ENCODE measurements at places on chromosomes 12 and 14. TPM values are rescaled to one million over a fixed set of nuclear protein-coding genes. Genes with fewer than 3 reads are reported as not detected.

STX2 gene
- 51.5 TPM for total RNA-seq

ZDHHC22 gene
- 0.40 TPM for total RNA-seq

GRCh38 chr14:99656171-99656570 lies 11.2 kb downstream of the HHIPL1 start:
- peaks cover 31% of the 10 kb centered on the region for H3K27me3 ChIP-seq
- H3K27ac ChIP-seq: no peak overlapping the region
- ATAC-seq: no peak
- H3K36me3 ChIP-seq: peaks cover 19% of the 10 kb centered on the region
- H3K4me3 ChIP-seq: no peak overlapping the region
- H3K4me1 ChIP-seq: peaks cover 5% of the 10 kb centered on the region

DNA sequence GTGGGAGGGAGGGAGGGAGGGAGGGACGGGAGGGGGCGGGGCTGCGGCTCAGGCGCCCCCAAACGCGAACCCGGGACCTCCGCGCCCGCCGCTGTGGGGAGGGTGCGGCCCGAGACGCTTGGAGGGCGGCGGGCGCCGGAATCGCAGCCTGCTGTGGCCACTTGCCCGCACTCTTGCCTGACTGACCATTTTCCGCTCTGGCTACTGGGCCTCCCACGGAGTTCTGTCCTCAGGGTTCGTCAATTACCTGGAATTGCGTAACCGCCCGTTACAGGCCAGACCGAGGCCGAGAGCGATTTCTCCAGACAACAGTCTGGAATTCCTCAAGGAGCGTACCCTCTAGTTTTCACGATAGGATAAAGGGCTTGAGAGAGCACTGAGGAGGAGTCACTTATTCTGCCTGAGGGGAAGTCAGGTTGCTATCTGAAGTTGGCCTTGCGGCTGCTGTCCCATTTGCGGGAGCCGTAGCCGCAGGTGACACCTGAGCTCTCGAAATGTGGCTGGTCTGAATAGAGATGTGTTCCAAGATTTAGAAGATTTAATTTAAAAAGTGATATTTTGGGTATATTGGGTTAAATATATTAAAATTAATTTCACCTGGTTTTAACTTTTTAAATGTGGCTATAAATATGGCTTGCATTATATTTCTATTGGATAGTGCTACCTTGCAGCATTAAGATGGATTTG lies 446 bp upstream of the ZNF641 start:
- H3K27ac ChIP-seq: peak overlapping the region; percentile 97
- peak; percentile 86 for ATAC-seq
- H3K36me3 ChIP-seq: peaks cover 18% of the 10 kb centered on the region
- H3K27me3 ChIP-seq: no peaks in the 10 kb centered on the region
- H3K4me3 ChIP-seq: peak overlapping the region; percentile 59

DNA sequence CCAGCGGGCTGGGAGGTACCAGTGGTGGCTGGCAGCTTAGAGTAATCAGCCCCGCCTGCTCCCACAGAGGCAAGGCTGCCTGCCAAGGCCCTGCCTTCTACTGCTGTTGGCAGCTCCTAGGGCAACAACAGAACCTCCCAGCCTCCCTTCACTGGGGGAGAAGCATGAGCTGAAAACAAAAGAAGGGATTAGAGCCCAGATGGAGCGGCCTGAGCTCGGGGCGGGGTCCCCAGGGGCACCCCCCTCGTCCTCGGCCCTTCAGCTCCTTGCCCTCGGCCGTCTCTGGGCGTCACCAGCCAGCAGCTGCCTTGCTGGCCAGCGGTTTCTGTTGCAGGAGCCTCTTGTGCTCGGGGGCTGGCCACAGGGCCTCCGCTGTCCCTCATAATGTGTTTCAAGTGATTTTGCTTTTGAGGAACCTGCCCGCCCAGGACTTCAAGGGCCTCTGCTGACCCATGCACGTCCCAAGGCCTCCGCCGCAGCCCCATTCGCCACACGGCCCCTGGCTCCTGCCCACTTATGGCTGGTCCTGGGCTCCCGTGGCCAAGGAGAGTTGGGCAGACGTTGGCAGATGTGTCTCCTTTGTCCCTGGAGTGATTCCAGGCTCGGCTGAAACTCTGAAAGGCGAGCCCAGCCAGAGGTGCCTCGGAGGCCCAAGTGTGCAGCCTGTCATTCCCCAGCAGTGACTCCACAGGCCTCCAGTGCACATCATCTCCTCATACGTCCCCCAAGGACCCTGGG lies 49.7 kb downstream of the PSMA6 start:
- peak overlapping the region; percentile 78 for H3K27ac ChIP-seq
- H3K4me3 ChIP-seq: peak overlapping the region; percentile 12
- ATAC-seq: peak; percentile 91
- H3K36me3 ChIP-seq: no peaks in the 10 kb centered on the region
- peaks cover 73% of the 10 kb centered on the region for H3K4me1 ChIP-seq
- no peaks in the 10 kb centered on the region for H3K27me3 ChIP-seq

DNA sequence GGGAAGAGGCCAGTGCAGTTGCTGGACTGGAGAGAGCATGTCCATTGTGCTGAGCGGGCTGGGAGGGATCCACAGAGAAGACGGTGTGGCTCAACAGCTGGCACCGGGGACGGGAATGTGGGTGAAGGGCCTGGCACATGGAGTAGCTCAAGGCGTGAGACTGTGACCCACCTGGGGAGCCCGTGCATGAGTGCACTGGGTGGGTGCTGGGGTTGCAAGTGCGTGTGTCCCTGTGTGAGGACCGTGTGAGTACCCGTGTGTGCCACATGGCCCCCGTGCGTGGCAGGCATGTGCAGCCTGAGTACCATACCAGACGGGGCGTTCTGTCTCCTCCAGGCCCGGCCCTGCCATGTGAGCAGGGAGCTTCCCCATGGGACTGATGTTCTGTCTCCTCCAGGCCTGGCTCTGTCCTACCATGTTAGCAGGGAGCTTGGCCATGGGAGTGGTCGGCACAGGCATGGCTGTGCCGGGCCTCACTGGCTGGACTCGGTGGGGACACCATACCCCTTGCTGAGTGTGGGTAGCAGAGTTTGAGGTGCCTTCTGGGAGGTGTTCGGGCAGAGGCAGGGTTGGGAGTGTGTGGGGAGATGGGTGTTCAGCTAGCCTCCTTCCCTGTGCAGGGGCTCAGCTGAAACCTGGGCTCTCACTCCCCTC lies 234.4 kb downstream of the TMEM121 start:
- no peaks in the 10 kb centered on the region for H3K4me1 ChIP-seq
- H3K27ac ChIP-seq: no peak overlapping the region
- H3K4me3 ChIP-seq: no peak overlapping the region
- H3K27me3 ChIP-seq: no peaks in the 10 kb centered on the region

IRAK3 gene
- total RNA-seq: 11.1 TPM

POTEM gene
- not detected for total RNA-seq

GALNT6 gene
- total RNA-seq: 3.5 TPM

CMA1 gene
- not detected for total RNA-seq

- no peak overlapping the region for H3K4me3 ChIP-seq
- no peaks in the 10 kb centered on the region for H3K4me1 ChIP-seq
- peak; percentile 93 for ATAC-seq
- peak overlapping the region; percentile 10 for H3K27ac ChIP-seq
Measured at GRCh38 chr12:125079648-125080645, 14.7 kb downstream of the AACS start.

DNA sequence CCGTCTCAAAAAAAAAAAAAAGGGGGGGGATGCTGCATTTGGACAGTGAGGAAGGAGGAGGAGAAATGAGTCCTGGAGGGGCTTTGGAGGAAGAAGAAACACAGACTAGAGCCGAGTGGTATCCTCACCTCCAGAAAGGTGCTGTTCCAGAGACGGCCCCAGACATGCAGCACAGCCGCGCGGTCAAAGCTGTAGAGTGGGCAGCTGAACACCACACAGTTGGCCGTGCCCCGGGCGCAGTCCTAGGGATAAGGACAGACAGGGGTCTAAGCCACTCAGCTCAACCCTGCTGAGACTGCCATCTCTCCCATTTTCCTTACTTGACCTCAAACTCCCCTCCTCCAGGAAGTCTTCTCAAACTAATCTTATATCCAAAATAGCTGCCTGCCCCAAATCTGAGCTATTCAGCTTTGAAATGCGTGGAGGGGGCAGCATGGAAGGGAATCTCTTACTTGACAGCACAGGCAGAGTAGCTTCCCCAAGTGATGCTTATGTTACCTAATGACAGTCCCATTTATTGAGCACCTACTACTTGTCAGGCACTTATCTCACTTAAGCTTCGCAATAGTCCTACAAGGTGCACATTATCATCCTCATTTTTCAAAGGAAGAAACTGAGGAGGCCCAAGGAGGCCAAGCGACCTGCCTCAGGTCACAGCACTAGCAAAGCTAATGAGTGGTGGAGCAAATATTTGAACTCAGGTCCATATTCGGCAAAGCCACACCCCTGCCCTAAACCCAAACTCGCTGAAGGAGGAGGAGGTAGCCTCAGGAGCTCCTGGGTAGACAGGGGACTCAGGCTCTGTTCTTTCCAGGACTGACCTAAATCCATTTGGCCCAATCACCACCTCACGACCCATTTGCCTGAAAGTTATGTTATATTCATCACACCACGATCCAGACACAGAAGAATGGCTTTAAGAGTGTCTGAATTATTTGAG lies 18.7 kb downstream of the ITGA7 start:
- no peaks in the 10 kb centered on the region for H3K27me3 ChIP-seq
- no peak overlapping the region for H3K4me3 ChIP-seq
- ATAC-seq: no peak
- no peaks in the 10 kb centered on the region for H3K4me1 ChIP-seq

- ATAC-seq: no peak
- no peaks in the 10 kb centered on the region for H3K36me3 ChIP-seq
- H3K27me3 ChIP-seq: peaks cover 18% of the 10 kb centered on the region
- H3K4me3 ChIP-seq: no peak overlapping the region
- no peak overlapping the region for H3K27ac ChIP-seq
- H3K4me1 ChIP-seq: no peaks in the 10 kb centered on the region
Measured at GRCh38 chr12:125346362-125346761, 281.1 kb downstream of the AACS start.

- no peak overlapping the region for H3K4me3 ChIP-seq
- H3K4me1 ChIP-seq: no peaks in the 10 kb centered on the region
- no peaks in the 10 kb centered on the region for H3K36me3 ChIP-seq
- H3K27ac ChIP-seq: no peak overlapping the region
- peaks cover 71% of the 10 kb centered on the region for H3K27me3 ChIP-seq
Measured at GRCh38 chr14:101496776-101497683, 64.3 kb upstream of the DIO3 start.

- H3K27ac ChIP-seq: no peak overlapping the region
- no peaks in the 10 kb centered on the region for H3K27me3 ChIP-seq
- H3K4me3 ChIP-seq: no peak overlapping the region
- H3K4me1 ChIP-seq: no peaks in the 10 kb centered on the region
- H3K36me3 ChIP-seq: no peaks in the 10 kb centered on the region
Measured at GRCh38 chr12:104538891-104539462, 82.2 kb downstream of the CHST11 start.

GRCh38 chr14:74610199-74610865 lies 1.7 kb downstream of the LTBP2 start:
- no peak for ATAC-seq
- H3K4me1 ChIP-seq: peaks cover 61% of the 10 kb centered on the region
- H3K27me3 ChIP-seq: peaks cover 17% of the 10 kb centered on the region
- H3K4me3 ChIP-seq: no peak overlapping the region
- H3K27ac ChIP-seq: no peak overlapping the region
- H3K36me3 ChIP-seq: no peaks in the 10 kb centered on the region

MIA2 gene
- 21.3 TPM for total RNA-seq

AGAP2 gene
- 4.2 TPM for total RNA-seq

KRT77 gene
- not detected for total RNA-seq

- peak overlapping the region; percentile 83 for H3K4me3 ChIP-seq
- peaks cover 5% of the 10 kb centered on the region for H3K4me1 ChIP-seq
- peaks cover 33% of the 10 kb centered on the region for H3K36me3 ChIP-seq
- H3K27me3 ChIP-seq: no peaks in the 10 kb centered on the region
Measured at GRCh38 chr12:58915634-58916033, 4.7 kb downstream of the LRIG3 start.

TROAP gene
- 0.22 TPM for total RNA-seq

DNA sequence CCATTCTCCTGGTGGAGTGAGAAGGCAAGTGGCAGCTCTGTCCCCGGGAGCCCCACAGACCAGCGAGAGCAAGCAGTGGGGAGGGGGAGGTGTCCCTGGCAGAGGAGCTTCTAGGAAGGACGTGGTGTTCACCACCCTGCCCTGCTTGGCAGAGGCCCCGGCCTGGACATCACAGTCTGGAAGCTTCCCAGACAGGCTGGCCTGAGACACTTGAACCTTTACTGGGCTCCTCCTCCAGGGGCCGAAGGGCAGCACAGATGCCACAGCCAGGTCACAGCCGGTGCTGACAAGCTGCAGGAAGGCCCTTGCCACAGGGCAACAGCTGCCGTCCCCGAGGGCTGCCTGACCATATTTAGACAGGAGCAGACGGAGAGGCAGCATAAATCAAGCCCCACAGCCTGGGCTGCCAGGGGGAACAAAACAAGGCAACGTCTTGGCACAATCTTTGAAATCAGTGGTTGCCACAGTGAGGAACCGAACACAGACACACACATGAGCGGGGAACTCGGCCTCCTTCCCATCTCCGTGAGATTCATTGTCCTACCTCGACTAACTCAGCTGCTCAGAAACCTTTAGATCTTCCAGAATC lies 28.5 kb downstream of the PRIMA1 start:
- H3K4me3 ChIP-seq: peak overlapping the region; percentile 20
- no peaks in the 10 kb centered on the region for H3K27me3 ChIP-seq
- H3K36me3 ChIP-seq: no peaks in the 10 kb centered on the region
- H3K4me1 ChIP-seq: no peaks in the 10 kb centered on the region
- ATAC-seq: peak; percentile 70

GRCh38 chr12:26979733-26980132 lies 34.5 kb downstream of the TM7SF3 start:
- H3K4me1 ChIP-seq: no peaks in the 10 kb centered on the region
- ATAC-seq: no peak
- H3K4me3 ChIP-seq: no peak overlapping the region
- H3K27me3 ChIP-seq: no peaks in the 10 kb centered on the region
- no peaks in the 10 kb centered on the region for H3K36me3 ChIP-seq

Measured in gastroesophageal sphincter (tissue), 4 donors.